ENCODE measurements at places on chromosomes 5 and 9.
A peak's percentile ranks its signal among the peaks of the same experiment; 100 is the strongest.

DNA sequence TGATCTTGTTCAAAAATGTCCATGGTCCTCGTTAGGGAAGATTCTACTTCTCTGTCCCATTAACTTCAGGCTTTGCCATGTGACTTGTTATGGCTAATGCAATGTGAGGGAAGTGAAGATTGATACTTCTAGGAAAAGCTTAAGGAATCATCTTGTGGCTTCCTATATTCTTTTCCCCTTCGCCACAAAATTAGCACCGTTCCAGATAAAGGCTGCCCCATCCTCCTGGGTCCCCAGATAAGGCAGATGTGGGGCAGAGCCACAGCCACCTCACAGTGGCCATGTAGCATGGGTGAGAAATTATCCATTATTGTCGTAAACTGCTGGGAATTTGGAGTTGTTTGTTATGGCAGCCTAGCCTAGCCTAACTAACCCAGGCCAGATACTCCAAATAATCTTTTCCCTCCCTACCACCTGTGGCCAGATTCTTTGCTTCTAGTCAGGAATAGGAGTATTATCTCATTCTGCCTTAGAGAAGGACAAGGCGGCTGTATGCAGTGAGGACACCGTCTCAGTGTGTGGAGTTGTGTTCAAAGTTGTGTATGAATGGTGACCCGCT lies 31.9 kb upstream of the BOD1 start:
- DNase-seq, result no peak

GRCh38 chr9:69168709-69169217 lies 5.3 kb upstream of the TJP2 start:
- DNase-seq, result peak; percentile 57

GRCh38 chr9:77597057-77597456 lies 51.1 kb downstream of the GNA14 start:
- DNase-seq, result no peak

DNA sequence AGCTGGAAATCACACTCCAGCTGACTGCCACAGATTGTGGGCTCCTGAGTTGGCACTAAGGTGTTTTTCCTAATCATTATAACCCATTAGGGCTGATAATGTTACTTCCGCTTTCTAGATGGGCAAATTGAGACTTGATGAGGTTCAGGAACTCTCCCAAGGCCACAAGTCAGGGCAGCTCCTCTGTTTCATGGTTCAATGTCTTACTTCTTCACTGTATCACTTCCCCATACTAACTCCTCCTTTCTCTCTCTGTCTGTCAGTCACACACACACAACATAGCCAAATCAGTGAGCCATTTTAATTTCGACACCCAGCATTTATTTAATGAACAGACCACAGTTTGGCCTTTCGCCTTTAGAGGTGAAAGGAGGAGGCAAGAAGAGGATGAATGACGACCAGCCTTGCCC lies 17.8 kb upstream of the TRAF1 start:
- no peak for DNase-seq

DNA sequence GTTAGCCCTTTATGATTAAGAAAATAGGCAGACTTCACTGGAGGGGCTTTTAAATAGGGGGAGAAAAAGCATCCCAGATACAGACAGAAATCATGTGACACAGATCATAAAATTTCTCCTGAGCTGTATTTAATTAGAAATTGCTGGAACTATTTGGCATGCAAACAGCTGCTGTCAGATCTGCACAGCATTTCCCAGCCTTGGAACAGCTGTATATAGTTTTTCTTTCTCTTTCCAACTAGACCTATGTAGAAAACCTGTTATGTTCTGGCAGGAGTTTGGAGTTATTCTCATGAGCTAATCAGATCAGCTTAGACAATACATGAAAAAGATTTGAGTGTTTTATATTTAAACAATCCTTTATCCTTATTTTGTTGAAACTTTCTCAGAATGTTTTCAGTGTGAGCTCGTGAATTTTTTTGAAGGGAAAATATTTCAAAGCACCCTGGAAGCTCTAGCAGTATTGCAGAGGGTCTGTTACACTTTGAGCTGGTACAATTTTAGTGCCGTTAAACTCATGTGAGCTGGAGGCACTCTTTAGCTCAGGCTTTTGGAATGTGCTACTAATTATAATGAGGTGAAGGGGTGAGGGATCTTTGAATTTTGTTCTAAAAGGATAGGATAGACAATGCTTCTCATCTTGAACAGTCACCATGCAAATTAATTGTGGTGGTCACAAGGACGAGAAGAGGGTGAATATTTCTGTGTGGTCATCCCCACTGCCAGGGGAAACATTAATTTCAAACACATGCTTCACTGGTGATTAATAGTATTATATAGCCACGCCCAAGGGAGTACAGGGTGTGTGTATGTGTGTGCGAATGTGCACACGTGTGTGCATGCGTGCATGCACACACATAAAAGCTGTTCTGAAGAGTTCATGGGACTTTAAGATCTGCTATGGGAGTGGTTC lies 239.4 kb upstream of the FBXL7 start:
- peak; percentile 58 for DNase-seq

DNA sequence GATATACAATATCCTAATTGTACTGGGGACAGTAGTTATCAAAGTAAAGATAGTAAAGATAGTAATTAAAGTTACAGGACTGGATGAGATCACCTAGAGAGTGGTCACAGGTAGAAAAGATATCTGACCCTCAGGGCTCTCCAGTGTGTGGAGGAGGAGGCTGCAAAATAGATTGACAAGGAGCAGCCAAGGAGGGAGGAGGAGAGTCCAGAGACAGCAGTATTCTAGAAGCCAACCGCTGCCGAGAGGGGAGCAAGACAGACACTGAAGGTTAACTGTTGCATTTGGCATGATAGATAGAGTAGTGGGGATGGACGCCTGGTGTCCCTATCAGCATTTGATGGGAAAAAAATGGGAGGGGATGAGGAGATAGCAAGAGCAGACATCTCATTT lies 17.0 kb upstream of the F2RL1 start:
- no peak for DNase-seq

DNA sequence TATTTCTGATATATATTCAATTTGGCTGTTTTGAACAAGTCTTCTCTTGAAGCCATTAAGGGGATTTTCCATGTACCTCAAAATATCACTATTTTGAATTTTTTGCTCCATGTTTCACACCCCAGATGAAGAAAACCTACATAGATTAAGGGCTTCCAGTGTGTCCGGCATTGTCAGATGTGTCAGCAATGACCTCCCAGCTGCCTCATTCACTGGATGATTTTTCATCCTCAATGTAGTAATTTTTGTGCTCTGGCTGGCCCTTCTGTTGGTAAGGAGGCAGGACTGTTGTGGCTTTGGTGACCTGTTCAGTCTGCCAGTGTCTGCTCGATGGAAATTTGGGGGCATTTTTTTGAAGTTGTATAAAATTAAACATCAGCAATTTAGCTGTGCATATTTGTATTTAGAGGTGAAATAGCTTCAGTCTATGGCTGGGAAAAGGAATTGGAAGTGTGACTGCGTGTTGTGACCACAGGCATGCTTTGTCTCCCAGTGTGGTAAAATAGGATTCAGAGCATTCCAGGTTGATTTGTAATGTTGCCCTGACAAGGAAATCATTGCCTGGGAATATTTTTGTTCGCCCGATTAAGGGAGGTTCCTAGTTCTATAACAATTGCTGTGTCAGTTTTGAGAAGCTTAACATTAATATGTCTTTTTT lies 312.4 kb downstream of the ARHGEF28 start:
- peak; percentile 29 for DNase-seq

DNA sequence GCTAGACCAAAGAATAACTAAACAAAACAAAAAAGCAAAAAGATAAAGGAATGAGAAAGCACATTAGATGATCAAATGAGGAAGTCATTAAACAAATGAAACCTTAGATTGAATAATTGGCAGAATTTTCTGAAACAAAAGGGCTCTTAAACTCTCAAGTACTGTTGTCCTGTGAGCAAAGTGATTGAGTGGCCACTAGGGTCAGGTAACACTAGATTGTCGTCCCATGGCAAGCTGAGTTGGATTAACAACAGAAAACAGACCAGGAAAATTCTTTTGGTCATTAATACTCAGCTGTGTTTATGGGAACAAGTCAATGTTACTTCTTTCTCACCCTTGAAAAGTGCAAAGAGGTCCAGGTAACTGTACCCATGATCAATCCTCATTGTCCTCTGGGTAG lies 81.6 kb upstream of the MRPS30 start:
- no peak for DNase-seq

- no peak for DNase-seq
Observed at GRCh38 chr5:117486261-117486660, 911.6 kb upstream of the SEMA6A start.

GRCh38 chr5:140869555-140869886 lies 764 bp downstream of the PCDHA11 start:
- no peak for DNase-seq

- DNase-seq, result no peak
Observed at GRCh38 chr5:142819292-142819691, 49.1 kb downstream of the ARHGAP26 start.

DNA sequence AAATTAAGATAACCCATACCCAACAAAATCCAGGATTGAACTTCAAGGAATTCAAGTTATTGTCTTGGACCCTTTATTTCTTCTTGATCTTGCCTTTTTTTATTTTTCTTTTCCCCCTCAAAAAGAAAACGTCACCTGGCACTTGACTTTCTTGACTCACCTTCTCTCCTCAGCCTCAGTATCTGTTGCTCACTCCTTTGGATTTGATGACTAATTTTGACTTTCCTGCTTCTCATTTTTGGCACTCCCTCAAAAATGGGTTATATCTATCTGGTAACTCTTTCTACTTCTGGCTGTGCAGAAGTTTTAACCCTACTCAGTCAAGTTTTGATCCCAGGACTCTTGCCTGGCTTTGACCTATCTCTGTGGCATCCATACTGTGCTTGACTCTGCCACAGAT lies 66.6 kb upstream of the SPATA31D4 start:
- DNase-seq, result no peak

DNA sequence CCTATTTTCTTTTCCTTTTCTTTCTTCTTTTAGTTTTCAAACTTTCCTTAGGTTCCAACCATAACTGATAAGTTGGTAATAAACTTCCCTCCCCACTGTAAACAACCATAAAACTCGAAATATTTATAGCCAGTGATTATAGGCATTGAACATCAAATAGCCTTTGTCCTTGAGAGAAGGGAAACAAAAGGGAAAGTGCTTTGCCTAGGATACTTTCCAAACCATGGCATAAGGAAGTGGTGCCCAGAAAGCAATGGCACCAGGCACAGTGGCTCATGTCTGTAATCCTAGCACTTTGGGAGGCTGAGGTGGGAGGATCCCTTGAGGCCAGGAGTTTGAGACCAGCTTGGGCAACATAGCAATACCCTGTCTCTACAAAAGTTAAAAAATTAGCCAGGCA lies 11.9 kb upstream of the PDLIM4 start:
- no peak for DNase-seq

DNA sequence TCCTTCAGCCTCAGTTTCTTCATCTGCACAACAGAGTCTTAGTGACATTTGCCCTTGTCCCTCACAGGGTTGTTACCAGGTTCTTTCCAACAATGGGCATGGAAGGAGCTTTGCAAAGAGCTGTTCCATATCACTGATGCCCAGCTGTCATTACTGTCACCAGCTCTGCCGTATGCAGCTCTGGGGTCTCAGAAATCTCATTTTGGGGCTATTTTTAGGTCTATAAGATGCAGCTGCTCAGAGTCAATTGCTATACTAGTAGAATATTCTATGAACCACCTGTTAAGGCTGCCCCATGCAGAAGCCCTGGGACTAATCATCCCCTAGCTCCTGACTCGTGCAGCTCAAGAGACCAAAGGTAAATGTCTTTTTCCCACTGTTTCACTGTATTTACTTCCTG lies 105.1 kb upstream of the TNPO1 start:
- DNase-seq, result no peak

DNA sequence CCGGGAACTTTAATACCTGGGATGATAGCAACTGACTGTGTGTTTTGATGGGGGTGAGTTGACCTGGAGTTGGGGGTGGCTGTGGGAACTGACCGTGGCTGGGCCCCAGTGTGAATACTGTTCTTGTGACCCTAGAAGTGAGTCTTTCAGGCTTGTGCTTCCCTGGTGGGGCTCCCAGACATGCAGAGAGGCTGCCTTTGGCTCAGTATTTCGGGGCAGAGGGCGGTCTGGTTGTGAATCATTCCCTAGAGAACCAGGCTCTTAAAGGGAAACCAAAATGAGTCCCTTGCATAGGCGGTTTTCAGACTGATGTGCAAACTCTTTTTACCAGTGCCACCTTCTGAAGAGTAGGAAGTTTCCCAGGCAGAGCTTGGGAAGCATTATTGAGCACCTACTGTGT lies 132.1 kb downstream of the MACROH2A1 start:
- DNase-seq, result no peak

DNA sequence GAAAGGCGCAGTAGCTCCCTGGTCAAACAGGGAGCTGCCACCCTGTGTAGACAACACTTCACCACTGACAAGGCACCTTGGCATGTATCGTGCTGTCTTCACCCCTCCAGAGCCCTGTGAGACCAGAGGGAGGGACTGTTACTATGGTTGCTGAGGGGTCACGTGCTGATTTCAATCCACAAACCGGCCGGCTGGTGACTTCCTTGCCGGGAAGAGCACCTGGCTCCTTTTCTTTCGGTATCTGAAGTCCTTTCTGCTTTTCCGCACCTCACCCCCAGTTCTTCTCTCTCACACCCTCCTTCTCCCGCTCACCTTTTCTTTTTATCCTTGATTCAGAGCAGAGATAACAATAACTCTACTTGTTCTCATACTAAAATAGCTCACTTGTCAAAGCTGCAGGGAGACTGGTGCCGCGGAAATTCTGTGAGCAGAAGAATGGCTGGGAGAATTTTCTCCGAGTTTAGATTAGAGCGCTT lies 327.2 kb downstream of the ZSWIM6 start:
- DNase-seq, result peak; percentile 88

- DNase-seq, result no peak
Observed at GRCh38 chr9:136650021-136650420, 12.7 kb upstream of the EGFL7 start.

DNA sequence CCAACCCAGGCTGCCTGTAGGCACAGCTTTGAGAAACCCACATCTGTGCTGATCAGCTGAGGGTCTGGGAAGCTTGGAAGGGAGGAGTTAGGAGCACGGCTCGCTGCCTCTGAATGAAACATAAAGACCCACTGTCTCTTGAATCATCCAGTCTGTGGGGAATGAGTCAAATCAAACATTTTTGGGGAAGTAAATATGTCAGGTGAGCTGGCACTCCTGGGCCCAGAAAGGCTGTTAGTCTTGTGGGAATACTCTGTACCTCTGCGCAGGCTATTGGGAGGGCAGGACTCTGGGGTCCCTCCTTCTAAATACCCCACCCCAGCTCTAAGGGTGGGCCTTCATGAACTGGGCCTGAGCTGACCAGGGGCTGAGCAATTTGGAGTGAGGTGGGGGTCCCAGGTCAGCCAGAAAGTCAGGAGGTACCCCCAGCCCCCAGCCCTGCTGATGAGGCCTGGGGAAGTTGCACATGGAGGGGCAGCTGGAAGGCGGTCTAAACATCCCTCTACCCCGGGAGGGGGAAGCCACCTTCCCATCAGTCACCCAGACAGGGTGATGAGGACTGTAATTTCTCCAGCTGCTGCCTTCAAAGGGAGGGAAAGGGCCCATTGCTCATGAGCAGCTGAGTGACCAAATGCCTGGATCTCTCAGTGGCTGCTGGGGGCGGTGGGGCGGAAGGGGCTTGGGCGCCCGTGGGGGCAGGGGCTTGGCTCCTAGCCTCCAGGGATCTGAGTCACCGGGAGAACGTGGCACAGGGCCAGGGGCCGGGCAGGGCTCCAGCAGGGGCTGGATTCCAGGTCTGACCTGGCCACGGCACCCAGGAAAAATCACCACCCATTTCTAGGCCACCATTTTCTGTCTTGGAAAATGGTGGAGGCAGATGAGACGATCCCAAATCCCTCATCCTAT lies 10.8 kb downstream of the FIBCD1 start:
- peak; percentile 80 for DNase-seq

GRCh38 chr9:4799775-4800174 lies 7.0 kb downstream of the RCL1 start:
- DNase-seq, result peak; percentile 45

GRCh38 chr5:158086856-158087255 lies 227.9 kb upstream of the CLINT1 start:
- DNase-seq, result no peak
